ENCODE measurements at places on chromosomes 1 and 21.

DNA sequence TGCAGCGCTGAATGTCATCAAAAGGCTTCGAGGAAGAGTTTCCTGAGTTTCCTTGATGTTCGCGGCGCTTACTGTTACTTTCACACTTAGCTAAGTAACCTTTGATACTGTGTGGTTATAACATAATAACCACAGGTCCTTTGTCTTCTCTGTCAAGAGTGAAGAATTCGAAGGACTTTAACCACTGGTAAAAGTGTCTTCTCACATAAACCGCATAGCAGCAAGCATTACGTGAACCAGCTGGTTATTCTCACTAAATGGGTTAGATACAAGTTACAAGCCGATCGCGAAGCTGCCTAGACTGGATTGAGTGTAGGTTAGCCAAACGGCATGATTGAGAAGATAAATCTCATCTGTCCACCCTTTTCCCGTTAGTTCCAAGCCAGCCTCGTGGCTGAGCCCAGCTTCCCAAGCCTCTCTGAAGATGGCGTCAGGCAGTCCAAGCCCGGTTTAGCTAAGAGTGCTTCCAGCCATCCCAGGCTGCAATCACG is 18.3 kb upstream of the IFNGR2 start:
- DNase-seq, result peak; percentile 81

GRCh38 chr1:43868741-43869067 is 64.9 kb upstream of the ARTN start:
- DNase-seq, result no peak

GRCh38 chr21:18493422-18493821 is 89.8 kb upstream of the TMPRSS15 start:
- DNase-seq, result no peak

DNA sequence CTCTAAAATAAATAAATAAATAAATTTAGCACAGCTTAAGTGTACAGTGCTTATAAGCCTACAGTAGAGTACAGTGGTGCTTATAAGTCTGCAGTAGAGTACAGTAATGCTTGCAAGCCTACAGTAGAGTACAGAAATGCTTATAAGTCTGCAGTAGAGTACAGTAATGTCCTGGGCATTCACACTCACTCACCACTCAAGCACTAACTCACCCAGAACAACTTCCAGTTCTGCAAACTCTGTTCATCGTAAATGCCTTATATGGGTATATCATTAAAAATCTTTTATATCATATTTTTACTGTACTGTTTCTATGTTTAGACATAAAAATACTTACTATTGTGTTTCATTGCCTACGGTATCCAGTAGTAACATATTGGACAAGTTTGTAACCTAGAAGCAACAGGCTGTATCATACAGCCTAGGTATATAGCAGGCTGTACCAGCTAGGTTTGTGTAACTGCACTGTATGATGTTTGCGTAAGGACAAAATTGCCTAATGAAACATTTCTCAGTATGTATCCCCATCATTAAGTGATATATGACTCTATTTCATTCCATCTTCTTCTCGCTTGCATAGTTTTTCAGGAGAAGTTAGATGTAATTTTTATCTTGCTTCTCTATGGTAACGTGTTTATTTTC is 14.0 kb upstream of the S100B start:
- DNase-seq, result no peak

- DNase-seq, result no peak
These were observed 146.0 kb upstream of the JUN start for GRCh38 chr1:58929671-58930325.

DNA sequence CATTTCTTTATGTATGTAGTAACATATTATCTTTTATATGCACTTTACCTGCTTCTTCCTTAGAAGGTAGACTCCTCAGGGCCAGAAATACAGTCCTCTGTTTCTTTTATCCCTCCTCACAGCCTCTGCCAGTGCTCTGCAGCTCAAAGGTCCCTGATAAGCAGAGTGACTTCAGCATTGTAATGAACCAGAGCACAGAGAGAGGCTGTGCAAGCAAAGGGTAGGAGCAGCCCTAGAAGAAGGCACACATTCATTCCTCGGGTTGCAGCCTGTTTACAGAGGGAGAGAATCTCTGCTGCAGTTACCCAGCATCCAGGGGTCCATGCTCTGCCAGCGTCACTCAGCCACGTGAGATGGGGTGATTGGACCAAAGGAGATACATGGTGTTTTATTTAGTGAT is 101.1 kb downstream of the RHOU start:
- no peak for DNase-seq

GRCh38 chr1:198018529-198018928 is 101.4 kb downstream of the LHX9 start:
- DNase-seq, result no peak

DNA sequence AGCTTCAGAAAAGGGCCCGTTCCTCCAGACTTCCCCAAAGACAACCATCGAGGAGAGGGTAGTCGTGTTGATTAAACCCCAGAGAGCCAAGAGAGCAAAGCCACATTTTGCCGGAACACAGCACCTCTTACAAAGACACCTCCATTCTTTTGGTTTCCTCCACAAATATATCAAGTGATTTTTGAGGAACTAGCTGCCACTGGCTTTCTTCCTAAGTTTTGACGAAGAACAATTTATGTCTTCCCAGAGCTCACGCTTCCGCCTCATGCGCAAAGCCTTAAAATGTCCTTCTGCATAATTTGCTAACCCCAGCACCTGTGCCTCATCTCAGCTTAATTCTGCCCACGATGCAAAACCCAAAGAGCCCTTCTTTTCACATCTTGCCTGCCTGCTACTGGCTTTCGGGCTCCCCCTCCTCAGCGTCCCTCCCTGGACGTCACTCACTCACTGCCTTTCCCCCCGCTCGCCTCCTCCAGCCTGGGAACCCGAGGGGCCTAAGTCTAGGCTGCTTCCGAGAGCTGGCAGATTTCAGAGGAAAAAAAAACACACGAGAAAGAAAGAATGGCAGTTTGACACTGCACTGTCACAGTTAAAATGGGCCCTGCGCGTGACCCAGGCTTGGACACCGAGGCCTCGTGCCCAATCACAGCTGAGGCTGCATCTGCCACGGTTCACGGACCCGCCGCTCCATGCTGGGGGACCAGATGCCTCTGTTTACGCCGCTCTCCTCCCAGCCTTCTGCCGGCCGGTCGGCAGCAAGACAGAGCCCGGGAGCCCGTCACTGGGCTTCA is 77.6 kb upstream of the IFNAR2 start:
- no peak for DNase-seq

GRCh38 chr1:9634582-9634981 is 16.9 kb upstream of the PIK3CD start:
- no peak for DNase-seq

DNA sequence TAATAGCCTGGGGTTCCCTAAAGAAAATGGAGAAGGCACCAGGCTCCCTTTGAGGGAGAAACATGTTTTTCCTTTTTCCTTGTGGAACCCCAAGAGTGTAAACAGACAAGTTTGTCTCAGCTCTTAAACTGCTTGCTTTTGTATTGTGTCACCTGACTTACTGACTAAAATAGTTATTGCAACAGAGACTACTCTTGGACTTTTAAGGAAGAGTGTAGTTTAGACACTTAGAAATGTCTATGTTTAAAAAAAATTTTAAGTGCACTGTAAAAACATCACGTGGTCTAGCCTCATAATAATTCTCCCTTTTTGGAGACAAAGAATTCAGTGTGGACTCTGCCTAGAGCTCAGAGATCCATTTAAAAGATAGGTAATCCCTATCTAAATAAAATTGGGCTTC is 141.1 kb downstream of the TRIM33 start:
- no peak for DNase-seq

DNA sequence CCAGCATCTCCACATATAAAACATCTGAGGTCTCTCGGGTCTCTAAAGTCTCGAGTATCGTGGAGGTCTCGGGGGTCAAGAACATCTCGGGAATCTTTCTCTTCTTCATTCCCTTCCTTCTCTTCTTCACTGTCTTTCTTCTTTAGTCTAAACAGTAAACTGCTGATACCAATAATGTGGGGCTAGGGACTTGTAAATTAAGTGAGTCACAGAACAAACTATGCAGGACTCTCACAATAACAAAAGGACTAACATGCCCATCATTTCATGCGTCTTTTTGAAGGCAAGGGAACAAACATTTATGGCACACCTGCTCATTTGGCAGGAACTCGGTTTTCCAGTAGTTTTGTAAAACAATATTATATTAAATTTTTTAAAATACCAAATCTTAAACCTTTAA is 32.4 kb downstream of the PRPF38A start:
- no peak for DNase-seq

DNA sequence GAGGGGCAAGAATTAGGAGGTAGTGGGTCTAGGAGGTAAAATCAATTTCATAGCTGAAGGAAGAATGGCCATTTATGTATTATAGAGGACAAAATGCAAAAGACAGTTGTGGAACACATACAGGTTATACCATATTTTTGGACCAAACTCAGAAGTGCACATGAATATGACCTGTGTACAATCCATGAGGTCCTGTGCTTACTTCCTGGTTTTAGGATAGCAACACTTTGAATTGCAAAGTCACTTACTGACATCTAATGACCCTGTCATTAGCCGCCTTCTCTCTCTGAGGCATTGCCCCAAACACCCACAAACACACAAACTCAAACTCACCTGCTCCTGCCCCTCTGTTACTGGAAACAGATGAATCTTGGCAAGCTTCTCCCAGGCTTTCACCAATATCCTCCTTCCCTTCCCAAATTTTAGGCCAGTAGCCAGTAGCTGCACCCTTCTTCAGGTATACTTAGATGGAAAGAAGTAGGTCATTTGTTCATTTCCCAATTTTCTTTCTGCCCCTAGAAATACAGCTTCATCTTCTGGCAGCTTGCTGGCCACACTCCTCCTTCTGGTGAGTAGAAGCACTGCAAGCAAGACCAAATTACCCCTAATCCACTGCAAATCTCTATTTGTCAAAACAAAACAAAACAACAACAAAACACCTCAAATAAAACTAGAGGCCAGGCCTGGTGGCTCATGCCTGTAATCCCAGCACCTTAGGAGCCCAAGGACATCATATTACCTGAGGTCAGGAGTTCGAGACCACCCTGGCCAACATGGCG is 13.7 kb upstream of the RPL5 start:
- peak; percentile 28 for DNase-seq

GRCh38 chr1:162300057-162300917 is 76.4 kb downstream of the SPATA46 start:
- DNase-seq, result no peak

GRCh38 chr1:231776010-231776756 is 149.6 kb downstream of the DISC1 start:
- DNase-seq, result no peak

GRCh38 chr21:36964827-36965719 is 1.4 kb downstream of the HLCS start:
- no peak for DNase-seq

DNA sequence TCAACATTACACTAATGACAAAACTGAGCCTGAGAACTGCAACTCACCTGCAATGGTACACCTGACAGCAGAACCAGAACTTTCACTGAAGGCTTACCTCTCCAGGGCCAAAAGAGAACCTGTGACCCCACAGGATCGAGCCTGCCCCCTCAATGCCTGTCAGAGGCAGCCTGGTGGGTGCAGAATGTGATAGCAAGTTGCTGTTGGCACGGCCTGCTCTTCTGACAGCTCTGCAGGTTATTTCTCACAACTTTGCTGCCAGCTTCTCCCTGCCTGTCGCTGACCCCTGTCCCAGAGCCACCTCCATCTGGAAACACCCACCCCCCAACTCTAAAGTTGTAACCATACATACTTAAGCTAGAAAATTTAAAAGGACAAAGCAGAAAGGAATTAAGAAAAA is 35.2 kb downstream of the HIVEP3 start:
- DNase-seq, result no peak

- DNase-seq, result no peak
These were observed 93.7 kb downstream of the ZSWIM5 start for GRCh38 chr1:45112661-45113060.

- no peak for DNase-seq
These were observed 56.0 kb downstream of the LTN1 start for GRCh38 chr21:28936721-28937120.

DNA sequence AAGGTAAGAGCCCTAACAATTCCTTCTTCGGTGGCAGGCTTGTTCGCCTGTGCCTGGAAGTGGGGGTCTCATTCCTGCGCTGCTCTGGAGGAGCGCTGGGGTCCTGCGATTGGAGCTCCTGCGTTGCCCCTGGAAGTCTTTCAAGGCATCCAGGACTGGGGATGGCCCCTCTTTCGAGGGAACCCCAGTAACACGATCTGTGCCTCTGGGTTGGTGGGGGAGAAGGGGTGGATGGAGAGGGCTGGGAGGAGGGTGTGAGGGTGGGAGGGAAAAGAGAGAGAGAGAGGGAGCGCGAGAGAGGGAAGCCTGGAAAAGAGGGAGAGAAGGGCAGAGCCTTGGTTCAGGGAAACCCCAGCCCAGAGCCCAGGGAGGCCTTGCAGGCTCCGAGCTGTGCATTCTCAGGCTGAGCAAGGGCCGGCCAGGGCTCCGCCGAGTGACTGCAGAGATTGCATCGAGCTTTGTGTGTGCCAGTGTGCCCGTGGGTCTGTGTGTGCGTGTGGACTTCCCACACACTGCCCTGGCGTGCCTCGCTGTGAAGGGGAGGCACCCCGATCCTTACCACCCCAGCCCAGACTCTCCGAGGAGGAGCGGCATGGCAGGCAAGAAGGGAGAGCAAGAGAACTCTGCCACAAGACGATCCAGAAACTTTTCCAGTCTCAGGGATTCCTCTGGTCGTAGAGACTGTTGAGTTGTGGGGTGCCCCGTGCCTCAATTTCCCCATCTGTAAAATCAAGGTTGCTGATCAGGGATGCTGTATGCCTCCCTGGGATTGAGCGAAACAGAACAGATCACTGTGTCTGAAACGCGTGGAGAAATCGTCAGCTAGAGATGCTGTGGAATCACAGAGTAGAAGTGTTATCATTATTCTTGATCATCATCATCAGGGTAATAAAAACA is 619 bp downstream of the BCL9 start:
- DNase-seq, result no peak

DNA sequence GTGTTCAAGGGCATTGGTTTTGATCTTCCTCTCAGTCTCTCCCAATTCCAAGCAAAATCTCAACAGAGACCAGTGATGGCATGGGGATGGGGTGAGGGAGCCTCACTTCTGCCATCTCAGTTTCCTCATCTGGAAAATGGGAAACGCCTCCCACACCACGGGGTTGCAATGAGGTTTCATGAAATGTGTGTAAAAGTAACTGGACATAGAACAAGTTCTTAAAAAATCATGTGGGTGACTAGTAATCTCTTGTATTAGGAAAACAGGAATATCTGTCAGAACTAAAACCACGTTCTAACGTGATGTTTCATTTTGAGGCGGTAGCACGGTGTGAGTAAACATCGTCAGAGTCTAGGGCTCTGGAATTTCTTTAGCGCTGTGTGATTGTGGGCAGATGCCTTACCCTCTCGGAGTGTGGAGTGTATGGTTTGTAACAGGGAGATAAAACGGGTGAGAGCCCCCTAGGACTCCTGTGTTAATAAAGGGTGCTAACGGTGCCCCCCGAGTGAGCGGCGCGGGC is 55.5 kb upstream of the DNAJC6 start:
- DNase-seq, result no peak

GRCh38 chr1:38137164-38137563 is 90.6 kb upstream of the POU3F1 start:
- DNase-seq, result no peak

GRCh38 chr1:62912028-62912638 is 128.2 kb downstream of the ATG4C start:
- no peak for DNase-seq
